Smooth muscle cell of the umbilical artery (primary cell): ENCODE measurements at places on chromosomes 1 and 21. TPM values are rescaled to one million over a fixed set of nuclear protein-coding genes. Genes with fewer than 3 reads are reported as not detected.

EDARADD gene
- total RNA-seq, result not detected in 2 replicates

OR2G2 gene
- total RNA-seq, result not detected in 2 replicates

OR10J4 gene
- not detected in 2 replicates for total RNA-seq

HSPB7 gene
- total RNA-seq, result 5.9 and 6.4 TPM in 2 replicates

PRUNE1 gene
- 5.0 and 8.0 TPM in 2 replicates for total RNA-seq

FMN2 gene
- 2.4 and 5.9 TPM in 2 replicates for total RNA-seq

OLIG2 gene
- total RNA-seq, result not detected in 2 replicates
